Fibroblast of villous mesenchyme (primary cell): ENCODE measurements at places on chromosomes 2 and 18. TPM values are rescaled to one million over a fixed set of nuclear protein-coding genes. Genes with fewer than 3 reads are reported as not detected.

DNA sequence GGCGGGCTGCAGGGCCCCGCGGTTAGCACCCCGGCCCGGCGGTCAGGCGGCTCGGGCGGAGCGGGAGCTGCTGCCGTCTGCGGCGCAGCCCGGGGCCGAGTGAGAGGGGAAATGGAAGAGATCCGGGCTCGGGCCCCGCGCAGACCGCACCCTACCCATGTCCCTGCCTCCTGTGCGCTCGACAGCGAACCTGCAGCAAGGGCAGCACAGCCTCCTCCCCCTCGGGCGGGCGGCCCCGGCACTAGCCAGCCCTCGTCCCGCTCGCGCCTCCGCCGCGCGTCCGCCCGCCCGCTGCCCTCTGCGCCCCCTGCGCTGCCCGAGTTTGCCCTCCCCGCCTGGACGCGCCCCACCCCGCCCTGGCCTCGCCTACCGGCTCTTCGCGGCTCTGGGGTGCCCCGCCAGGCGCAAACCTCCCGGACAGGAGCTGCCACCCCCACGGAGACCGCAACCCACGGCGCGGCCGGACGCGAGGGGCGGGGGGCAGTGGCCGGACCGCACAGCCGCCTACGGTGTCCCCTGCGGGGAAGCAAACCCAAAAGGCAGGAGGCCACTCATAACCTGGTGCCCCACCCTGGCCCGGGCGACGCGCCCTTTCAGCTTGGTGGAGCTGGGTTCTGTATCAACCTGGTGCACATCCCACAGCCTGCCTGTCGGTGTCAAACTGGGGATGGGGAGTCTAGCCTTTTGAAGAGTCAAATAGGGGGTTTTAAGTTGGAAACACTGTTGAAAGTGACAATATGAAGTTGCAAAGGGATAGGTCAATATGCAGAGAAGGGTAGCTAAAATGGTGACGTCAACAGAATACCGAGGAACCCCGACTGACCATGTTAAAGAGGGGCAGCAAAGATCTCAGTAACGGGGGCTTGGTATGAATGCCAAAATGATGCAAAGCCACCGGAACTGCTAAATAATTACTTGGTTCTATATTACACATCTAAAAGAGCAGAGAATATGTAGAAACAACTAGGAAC lies at the start of gene IHH:
IHH (minus strand) TSS at position 101 of the 971 bp plus-strand sequence. CDS start 454 bp downstream, outside the sequence.
- DNase-seq: peak; percentile 6

GRCh38 chr2:140128909-140129308 lies 1348.7 kb upstream of the NXPH2 start:
- no peak for DNase-seq

DNA sequence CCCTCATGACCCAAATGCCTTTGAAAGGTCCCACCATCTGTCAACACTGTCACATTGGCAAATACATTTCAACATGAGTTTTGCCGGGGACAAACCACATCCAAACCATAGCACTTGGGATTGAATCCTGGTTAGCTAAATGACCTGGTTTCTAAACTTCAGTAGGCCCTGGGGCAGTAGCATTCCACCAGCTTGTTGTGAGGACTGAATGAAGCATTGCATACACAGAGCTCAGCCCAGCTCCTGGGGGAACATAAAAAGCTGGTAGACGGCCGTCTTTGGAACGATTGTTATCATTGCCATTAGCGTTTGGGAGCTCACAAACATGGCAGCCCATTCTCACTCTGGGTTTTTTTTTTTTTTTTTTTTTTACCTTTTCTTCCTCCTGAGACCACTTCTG lies 57.5 kb upstream of the CXCR4 start:
- no peak for DNase-seq

DNA sequence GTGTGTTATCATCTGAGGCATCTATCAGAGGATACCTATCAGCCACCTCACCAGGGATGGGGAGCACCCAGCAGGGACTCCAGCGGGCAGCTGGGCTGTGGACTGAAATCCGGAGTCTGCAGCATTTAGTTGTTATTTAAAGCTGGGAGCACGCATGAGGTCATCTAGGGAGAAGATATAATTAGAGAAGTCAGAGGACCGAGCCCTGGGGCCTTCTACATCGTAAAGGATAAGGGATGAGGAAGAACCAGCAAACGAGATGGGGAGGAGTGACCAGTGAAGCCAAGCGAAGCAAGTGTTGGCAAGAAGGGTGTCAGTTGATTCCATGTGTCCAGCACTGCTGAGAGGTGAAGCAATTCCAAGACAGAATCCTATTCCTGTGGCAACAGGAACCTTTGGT lies 70.3 kb downstream of the STEAP3 start:
- DNase-seq: no peak

DNA sequence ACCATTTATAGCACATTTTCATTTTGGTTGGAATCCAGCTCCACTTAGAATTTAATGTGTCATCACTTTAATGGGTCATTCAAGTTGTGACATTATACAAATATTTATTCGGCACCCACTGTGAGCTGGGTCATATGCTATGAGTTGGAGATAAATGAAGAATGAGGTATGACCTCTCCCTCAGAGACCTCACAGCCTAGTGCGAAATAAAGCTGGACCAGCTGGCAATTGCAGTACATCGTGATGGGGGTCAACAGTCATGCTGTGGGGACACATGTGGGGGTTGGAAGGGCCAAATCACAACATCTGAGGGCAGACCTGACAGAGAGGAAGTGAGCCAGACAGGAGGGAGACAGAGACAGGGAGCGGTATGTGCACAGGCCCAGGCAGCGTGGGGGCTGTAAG lies 175.4 kb downstream of the MAIP1 start:
- DNase-seq: peak; percentile 23

DNA sequence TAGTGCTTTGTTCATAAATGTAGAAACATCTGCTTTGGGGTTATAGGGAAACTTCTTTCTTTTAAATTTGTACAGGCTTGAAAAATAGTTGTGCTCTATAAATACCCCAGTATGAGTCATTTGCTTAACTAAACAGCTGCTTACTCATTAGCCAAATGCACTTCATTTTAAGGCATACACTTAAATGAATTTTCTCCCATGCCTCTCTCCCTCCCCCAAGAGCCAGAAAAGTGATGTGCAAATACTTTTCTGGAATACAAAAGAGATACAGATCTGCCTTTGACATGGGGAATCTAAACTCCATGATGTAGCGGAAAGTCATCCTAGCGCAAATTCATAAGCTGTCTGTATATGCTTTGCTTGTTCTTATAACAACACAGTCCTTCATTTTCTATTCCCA lies 469.4 kb downstream of the DLGAP1 start:
- peak; percentile 79 for DNase-seq

GRCh38 chr2:178401994-178402437 lies 49.0 kb downstream of the PRKRA start:
- DNase-seq: no peak

DNA sequence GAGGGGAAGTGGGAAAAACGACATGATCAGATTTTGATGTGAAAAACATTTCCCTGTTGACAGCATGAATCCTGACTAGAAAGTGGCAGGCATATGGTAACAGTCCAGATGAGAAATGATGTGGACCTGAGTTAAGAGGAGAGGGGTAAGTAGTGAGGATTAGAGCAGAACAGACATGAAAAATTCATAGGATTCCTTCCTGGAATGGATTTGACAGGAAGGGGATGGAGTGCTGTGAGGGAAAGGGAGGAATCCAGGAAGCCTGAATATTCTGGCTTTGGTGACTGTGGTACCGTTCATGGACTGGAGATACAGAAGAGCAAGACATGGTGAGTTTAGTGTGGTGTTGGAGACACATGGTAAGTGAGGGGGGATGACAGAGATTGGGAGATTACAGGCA lies 115.4 kb downstream of the TMEM131 start:
- DNase-seq: no peak

DNA sequence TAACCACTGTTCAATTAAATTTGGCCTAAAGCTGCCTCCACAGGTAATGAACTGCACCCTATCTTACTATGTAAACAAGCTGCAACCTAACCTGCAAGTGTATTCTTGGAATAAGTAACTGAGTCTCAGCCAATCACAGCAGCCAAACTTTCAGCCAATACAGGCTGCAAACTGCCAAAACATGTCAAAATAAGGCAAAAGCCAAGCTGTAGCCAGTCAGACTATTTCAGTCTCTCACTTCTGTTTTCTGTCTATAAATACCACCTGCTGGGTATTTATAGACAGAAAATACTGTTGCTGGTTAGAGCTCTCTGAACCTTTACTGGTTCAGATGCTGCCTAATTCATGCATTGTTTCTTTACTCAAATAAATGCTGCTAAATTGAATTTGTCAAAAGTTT lies 14.3 kb downstream of the C2orf76 start:
- DNase-seq: no peak

GRCh38 chr18:70559446-70559845 lies 270.6 kb downstream of the SOCS6 start:
- DNase-seq: no peak

DNA sequence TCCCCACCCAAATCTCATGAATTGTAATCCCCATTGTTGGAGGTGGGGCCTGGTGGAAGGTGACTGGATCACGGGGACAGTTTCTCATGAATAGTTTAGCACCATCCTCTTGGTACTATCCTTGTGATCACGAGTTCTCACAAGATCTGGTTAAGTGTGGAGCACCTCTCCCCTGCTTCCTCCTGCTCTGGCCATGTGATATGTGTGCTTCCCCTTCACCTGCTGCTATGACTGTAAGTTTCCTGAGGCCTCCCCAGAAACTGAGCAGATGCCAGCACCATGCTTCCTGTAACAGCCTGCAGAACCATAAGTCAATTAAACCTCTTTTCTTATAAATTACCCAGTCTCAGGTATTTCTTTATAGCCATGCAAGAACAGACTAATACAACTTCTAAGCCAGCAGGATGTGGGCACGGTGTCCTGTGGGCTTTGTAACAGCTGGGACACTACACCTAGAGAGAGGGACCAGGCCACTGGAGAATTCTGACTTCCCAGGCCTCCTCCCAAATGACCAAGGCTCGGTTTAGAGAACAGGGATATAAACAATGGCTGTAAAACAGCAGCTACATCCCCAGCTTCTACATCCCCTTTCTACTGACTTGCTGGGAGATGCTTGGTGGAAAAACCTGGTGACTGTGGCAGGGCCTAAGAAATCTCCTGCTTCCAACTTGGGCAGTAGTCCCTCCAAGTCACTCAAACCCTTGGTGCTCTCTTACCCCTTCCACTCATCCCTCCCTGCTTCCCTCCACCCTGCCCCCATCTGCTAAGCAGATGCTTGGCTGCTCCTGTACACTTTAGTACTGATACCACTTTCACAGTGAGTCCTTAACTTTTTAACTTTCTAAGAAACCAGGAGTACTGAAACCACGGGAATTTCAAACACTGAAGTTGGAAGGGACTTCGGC lies 10.3 kb downstream of the STAT1 start:
- DNase-seq: no peak

DNA sequence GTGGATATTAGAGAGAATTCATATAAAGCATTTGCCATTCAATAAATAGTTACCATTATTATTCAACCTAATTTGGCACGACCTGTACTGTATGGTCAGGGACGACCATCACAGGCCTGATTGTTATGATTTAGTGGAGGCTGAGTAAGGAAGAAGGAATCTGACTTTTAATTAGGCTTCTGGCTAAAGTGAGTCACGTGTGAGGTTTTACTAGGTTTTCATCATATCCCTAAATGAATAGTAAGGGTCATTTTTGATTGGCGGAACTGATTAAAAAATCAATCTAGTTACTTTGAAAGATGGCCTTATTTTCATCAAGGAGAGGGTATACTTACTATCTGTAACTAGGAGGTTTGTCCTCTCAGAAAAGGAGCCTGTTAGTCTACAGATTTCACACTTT lies 143.4 kb downstream of the ADCYAP1 start:
- DNase-seq: peak; percentile 49

GRCh38 chr2:70831861-70832260 lies 3.8 kb downstream of the CD207 start:
- DNase-seq: no peak

DNA sequence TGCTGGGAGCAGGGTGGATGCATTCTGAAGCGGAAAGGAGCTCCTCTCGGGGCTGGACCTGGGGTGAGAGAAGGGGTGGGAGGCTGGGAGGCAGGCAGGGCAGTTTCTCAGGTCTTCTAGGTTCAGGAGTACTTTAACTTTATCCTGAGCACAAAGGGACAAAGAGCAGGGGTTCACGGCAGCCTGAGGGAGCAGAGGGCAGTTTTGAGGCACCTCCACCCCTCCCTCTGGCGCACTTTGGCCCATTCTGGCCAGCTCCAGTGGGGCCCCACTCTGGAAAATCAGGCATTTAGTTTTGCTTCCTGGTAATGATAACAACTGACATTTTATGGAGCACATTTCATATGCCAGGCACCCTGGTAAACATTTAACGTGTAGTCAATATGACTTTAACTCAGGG lies 14.3 kb downstream of the B3GNT7 start:
- no peak for DNase-seq

- no peak for DNase-seq
Measured at GRCh38 chr2:139964721-139965440, 1184.7 kb upstream of the NXPH2 start.

DNA sequence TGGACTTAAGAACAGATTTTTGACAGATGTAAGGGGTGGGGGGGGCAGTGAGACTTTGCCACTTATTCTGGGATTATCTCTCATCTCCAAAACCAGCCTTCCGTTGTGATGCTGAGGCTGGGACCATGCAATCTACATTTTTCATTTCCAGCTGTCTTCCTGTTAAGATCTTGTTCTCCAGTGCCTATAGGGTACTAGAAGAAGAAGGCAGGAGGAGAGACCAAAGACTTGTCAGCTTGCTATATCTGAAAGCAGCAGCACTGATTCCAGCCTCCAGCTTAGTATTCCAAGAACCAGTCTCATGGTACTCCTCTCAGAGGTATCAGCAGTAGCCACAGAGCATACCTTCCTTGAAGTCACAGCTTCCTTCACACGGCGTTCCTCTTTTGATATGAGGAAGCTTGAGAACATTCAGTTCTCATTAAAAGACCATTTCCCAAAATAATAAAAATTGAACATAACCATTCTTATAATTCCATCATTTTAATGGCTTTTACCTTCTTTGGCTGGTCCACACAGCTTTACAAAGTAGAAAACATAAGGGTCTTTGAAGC lies 49.8 kb downstream of the USP34 start:
- DNase-seq: no peak

- DNase-seq: no peak
Measured at GRCh38 chr2:121707344-121707919, 29.2 kb downstream of the NIFK start.

DNA sequence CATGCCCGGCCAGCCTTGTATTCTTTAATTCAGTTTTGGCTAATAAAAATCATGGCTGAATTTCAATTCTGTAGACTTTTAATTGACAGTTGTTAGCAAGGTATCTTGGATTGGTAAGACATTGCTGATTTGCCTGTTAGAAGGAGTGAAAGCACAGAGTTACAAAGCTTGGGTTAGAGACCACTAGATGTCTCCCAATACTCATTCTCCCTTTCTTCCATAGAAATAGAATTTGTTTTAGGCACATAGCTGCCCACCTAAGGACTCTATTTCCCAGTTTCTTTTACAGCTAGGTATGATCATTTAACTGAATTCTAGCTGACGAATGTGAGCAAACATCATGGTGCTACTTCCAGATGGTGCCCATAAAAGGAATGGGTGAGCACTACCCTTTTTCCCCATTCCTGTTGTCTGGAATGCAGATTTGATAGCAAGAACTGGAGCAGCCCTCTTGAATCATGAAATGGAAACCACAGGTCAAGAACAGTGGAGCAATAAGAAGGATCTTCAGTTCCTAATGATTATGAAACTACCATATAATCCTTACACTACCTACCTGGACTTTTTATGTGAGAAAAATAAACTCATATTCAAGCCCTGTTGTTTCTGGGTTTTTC lies 17.5 kb downstream of the PECR start:
- DNase-seq: peak; percentile 19

- no peak for DNase-seq
Measured at GRCh38 chr18:24153397-24153796, 14.5 kb downstream of the CABYR start.

- DNase-seq: no peak
Measured at GRCh38 chr2:221289389-221289788, 282.7 kb downstream of the EPHA4 start.

OTOS gene
- total RNA-seq: not detected in 2 replicates

KANSL1L gene
- total RNA-seq: 18.0 and 28.1 TPM in 2 replicates

SLC14A1 gene
- 0.86 and 9.3 TPM in 2 replicates for total RNA-seq

UPP2 gene
- total RNA-seq: not detected in 2 replicates
